ENCODE measurements at places on chromosomes 16 and 17. TPM values are rescaled to one million over a fixed set of nuclear protein-coding genes. Genes with fewer than 3 reads are reported as not detected.

The PERCC1 gene
- total RNA-seq, result 0.24 TPM

The SRCIN1 gene
- 0.24 TPM for total RNA-seq

The KRTAP4-12 gene
- not detected for total RNA-seq

The KRT33B gene
- total RNA-seq, result not detected

The CHP2 gene
- not detected for total RNA-seq

The NLE1 gene
- total RNA-seq, result 26.3 TPM

The TNP2 gene
- not detected for total RNA-seq

The CPNE7 gene
- 2.7 TPM for total RNA-seq

The NXPH3 gene
- total RNA-seq, result not detected

The NACA2 gene
- not detected for total RNA-seq

The MIS12 gene
- 31.2 TPM for total RNA-seq
